Left colon (tissue), 2 donors: ENCODE measurements at places on chromosomes 3 and 15.
A peak's percentile ranks its signal among the peaks of the same experiment; 100 is the strongest.

DNA sequence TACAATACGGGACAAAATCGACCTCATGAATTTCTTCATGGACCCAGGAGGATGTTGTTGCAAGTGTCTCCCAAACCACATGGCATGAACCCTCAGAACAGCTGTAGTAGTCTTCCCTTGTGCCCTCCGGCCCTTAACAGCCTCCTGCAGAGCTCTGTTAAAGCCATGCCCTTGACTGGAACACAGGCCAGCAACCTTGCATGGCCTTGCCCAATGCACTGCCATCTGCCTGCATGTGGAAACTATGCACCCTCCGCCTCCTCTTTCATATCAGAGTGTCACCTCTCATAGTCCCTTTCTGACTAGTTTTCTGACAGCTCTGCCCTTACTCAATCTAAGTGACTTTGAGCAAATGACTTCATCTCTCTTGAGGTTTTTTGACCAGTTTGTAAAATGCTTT is 39.4 kb upstream of the TRIM71 start:
- no peak for DNase-seq

DNA sequence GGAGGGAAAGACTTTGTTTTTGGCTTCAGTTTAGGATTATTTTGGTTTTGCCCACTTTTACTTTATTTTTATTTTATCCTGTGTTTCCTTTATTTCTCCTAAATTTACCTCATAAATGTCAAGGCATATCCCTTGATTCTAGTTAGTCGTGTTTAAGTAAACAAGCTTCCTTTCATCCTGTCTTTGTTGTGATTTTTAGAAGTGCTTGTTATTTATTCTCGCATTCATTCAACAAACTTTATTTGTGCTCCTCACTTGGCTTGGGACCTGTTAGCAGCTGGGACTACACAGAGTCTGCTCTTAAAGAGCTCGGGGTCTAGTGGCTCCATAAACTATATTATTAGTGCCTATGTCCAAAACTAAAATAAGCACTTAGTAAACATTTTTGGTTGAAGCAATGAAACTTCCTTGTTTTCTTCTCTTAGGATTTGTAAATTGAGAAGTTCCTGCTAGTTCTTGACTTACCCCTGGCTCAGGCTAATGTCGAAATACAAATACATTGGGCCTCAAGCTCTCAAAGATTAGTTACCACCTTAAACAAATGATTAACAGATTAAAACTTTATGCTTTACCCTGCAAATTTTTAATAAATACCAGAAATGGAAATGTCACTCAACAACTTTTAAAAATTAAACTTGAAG is 19.0 kb upstream of the DMXL2 start:
- no peak for DNase-seq

GRCh38 chr3:42901073-42901415 is 4.9 kb upstream of the ZNF662 start:
- DNase-seq, result no peak

- DNase-seq, result no peak
Measured at GRCh38 chr15:90210593-90210992, 9.5 kb downstream of the SEMA4B start.

GRCh38 chr3:14519406-14519805 is 20.7 kb downstream of the GRIP2 start:
- DNase-seq, result no peak

- no peak for DNase-seq
Measured at GRCh38 chr3:88433568-88433967, 283.8 kb downstream of the C3orf38 start.

DNA sequence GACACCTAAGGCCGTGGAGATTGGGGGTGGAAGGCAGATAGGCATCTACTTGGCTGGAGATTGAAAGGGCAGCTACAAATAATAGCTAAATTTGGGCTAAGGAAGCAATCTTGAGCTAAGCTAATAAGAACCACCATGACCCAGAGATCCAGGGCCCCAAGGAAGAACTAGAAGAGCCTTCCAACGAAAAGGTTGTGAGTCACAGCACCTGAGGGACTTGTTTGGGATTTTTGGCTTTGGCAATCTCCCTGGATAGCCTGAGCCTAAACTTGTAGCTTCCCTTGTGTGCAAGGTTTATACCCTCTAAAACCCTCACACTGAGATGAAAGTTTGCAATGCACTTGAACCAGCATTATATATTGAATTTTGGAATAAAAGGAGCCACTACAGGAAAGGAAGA is 364.0 kb upstream of the IL12A start:
- DNase-seq, result no peak

DNA sequence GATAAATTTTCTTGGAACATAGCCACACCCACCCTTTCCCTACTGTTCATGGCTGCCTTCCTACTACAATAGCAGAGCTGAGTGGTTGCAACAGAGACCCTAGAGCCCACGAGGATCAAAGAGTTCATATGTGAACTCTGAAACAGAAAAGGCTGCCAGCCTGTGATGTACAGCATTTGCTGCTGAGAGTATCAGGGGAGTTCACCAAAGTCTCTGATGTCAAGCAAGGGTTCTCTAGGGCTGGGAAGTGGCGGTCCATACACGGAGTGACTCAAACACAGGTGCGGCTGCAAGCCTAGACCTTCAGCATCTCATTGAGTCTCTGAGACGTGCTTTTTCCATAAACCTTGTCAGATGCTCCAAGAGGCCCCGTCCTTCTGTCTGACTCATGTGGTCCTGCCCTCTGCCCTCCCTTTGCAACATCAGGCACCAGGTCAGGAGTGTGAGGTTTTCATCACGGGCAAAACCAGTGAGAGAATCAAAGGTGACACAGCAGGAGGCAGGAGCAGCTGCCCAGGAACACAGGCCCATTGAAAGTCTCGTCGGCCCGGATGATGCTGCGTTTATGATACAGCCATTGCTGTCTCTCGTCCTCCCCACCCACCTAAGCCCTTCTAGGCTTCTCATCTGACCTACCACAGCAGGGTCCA is 42.9 kb downstream of the PCSK6 start:
- no peak for DNase-seq

DNA sequence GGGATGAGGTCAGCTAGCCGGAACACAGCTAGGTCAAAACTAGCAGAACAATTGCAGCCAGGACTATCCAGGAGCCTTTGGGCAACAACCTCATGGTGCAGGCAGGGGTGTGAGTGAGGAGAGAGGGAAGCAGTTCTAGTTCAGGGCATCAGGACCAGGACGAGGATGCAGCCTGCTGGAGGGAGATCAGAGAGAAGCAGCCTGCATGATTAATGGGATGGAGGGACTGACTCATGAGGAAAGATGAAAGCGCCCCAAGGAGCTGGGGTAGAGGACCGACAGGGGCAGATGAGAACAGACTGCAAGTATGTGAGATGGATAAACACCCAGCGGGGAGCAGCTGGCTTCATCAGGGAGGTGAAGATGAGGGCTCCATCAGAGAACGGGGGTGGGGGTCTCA is 37.9 kb upstream of the LRTM1 start:
- no peak for DNase-seq

DNA sequence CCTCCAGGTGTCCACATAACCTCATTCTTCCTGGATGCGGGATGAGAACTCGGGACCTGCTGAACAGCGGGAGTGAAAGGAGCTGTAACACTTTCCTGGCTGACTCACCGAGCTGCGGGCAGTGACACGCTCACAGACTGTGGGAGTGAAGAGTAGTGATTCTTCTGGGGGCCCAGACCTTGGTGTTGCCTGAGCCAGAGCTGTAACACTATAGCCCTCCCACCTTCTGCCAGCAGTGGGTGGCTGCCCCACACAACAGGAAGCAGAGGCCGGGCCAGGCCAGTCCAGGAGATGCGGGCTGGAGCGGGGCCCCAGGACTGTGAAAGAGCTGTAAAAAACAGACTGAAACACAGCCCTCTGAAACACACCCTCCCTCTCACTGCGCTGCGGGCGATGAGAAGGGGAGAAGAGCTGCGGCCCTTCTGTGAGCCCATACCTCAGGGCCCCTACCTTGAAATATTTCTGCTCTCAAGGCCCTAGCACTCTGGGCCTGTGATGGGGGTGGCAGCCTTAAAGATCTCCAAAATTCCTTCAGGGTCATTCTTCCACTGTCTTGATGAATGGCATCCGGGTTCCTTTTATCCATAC is 464.0 kb upstream of the CCDC54 start:
- no peak for DNase-seq

DNA sequence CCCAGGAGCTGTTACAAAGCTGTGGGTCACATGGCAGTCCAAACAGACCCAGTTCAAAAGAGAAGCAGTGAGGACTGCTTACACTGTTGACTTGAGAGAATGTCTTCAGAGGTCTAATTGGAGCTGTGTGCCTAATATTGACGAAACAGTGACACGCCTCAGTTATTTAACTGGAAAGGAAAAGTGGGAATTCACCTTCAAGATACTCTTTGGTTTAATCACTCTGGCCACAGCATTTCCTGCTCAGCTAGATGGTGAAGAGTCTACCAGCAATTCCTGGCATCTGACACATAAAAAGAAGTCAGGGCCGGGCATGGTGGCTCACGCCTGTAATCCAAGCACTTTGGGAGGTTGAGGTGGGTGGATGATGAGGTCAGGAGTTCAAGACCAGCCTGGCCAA is 326.4 kb downstream of the SV2B start:
- no peak for DNase-seq

DNA sequence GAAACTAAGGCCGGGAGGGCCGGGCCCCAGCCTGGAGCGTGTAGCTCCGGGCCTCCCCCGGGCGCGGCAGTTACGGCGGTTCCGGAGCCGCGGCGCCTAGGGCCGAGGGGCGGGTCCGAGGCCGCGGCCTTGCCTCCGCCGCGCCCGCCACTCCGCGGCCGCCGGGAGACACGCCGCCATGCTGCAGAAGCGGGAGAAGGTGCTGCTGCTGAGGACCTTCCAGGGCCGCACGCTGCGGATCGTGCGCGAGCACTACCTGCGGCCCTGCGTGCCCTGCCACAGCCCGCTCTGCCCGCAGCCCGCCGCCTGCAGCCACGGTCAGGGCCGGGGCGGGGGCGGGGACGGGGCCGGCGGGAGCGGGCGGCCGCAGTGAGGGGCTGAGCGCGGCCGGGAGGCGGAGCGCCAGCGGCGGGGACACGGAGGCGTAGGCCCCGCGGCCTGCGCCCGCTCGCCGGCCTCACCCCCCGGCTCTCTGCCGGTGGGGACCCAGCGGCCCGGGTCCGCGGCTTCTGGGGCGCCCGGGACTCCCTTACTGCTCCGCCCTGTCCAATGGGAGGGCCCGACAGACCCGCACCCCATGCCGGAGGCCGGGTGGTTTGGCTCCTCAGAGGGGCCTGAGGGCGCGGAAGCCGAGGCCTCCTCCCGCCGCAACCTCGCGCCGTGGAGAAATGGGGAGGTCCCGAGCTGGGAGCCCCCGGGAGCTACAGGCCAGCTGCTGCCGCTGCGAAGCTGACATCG is at the start of gene DIS3L:
Gene DIS3L, plus strand, starts transcription at position 150 of the 738 bp plus-strand sequence. Its CDS starts 29 bp downstream, at position 179.
- peak; percentile 49 for DNase-seq

GRCh38 chr3:184845819-184846218 is 33.9 kb downstream of the VPS8 start:
- DNase-seq, result no peak

DNA sequence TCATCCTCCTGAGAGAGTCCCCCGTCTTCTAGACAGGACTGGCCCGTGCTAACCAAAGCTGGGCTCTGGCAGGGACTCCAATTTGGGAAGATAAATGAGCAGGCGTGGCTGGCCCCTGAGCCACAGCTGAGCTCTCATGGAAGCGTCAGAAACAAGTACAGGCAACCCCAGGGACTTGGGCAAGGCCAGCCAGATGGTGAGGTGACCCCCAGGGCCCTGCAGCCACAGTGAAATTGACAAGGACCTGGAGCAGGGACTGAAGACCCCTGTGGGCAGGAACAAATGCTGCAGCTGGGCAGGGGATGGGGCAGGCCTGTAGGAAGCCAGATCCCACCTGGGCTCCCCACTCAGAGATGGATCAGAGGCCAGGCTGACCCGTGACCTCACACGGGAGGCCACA is 32.8 kb upstream of the CGNL1 start:
- DNase-seq, result no peak

DNA sequence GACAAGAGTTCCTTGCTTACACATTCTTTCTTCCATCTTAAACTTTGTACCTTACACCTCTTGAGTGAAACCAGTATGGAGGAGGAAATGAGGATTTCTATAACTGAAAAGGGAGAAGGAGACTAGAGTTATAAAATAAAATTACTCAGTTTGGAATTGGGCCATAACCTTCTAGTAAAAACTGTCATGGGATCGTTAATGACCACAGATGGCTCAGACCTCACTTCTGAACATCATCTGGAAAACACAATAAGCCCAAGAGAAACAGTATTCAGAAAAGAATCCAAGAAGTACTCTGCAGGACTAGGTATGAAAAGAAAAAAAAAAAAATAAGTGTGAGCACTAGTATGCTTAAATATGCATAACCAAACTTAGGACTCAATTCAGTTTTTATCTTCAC is 12.1 kb downstream of the GAP43 start:
- DNase-seq, result no peak

DNA sequence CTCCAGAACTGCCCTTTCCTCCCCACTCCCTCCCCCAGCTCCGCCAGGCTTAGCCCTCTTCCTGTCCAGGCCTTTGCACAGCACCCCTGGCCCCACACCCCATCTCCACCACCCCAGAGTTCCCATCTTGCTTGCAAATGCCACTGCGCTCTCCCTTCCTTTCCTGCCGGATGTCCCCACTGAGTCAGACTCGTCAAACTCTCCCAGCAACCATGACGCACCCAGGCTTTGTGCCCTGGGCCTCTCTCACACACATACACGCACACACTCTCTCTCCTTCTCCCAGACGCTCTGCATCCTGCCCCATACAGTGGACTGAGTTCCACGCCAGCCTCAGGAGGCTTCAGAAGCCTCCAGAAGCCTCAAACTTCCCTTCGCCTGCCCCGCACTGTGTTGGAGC is 2.8 kb upstream of the CCDC9B start:
- DNase-seq, result no peak

GRCh38 chr3:172311217-172311616 is 137.0 kb downstream of the GHSR start:
- no peak for DNase-seq

DNA sequence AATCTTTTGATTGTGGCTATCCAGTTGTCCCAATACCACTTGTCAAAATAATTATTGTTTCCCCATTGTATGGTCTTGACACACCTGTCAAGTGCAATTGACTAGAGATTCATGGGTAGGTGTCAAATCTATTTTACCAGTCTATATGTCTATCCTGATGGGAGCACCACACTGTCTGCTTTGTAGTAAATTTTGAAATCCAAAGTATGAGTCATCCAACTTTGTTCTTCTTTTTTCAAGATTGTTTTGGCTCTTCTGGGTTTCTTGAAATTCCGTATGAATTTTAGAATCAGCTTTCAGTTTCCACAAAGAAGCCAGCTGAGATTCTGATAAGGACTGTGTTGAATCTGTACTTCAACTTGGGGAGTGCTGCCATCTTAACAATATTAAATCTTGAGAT is 71.9 kb downstream of the CSNK1G1 start:
- no peak for DNase-seq

- DNase-seq, result no peak
Measured at GRCh38 chr15:56887782-56888438, 30.5 kb upstream of the TCF12 start.
